GM04503 (cell line): ENCODE measurements at places on chromosomes 2 and 18.
A peak's percentile ranks its signal among the peaks of the same experiment; 100 is the strongest.

- no peak for DNase-seq
Observed at GRCh38 chr2:10480359-10480949, 32.3 kb upstream of the ODC1 start.

- no peak for DNase-seq
Observed at GRCh38 chr2:83565626-83566025, 893.5 kb downstream of the SUCLG1 start.

- no peak for DNase-seq
Observed at GRCh38 chr2:108833219-108833618, 46.6 kb downstream of the CCDC138 start.

DNA sequence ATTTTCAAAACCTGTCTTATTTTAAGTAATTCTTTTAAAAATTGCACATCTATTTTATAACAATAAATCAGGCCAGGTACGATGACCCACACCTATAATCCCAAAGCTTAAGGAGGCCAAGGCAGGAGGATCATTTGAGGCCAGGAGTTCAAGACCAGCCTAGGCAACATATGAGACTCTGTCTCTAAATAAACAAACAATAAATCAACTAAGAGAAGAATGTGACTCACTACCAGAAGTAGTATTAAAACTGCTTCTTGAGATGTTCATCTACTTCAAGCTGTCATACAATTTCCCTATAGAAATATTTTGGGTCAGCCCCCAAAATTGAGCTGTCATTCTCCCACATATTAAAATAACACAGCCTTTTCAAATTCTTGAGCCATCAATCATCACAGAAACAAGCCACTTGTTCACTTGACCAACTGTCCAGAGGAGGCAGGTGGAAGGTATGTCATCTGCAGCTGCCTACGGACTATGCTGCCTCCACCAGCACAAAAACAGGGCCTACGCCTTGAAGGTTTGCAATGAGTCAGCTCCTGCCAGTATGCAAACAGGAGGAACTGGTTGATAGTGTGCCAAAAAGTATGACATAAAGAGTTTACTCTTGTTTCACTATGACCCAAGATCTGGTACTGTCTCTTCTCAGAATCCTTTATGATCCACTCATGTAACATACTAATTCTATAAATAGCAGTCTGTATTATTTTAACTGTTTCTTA lies 33.6 kb downstream of the KIDINS220 start:
- peak; percentile 27 for DNase-seq

DNA sequence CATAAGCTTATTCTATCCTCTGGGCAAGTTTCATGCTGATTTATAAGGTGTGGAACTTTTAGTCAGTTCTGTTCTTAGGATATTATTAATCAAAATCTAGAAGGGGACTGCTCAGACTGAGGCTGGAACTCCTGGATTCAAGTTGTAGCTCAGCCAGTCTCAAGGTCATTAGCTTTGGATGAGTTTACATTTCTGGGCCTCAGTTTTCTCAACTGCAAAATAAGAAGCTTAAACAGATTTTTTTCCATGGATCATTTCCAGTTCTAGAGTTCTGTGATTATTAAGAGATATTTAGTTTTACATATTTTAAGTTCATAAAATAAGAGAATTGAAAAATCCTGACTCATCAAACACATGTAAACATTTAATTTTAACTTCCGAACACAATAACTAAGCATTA lies 442.5 kb upstream of the PKDCC start:
- no peak for DNase-seq

DNA sequence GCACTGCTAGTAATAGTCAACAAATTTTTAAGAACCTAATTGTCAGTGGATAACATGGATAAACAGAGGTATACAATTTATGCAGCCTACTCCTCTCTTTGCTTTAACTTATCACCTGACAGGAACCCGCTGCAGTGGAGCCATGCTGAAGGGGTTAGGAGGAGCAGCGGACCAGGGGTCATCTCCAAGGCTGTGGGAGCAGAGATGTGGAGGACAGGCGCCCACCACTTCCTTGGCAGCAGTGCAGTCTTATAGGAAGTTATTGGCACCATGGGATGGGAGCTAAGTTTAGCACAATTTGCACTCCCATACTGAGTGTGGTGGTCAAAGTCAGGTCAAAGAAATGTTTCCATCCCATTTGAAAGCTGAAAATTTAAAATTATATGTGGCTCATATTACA lies 35.6 kb downstream of the HDLBP start:
- no peak for DNase-seq

DNA sequence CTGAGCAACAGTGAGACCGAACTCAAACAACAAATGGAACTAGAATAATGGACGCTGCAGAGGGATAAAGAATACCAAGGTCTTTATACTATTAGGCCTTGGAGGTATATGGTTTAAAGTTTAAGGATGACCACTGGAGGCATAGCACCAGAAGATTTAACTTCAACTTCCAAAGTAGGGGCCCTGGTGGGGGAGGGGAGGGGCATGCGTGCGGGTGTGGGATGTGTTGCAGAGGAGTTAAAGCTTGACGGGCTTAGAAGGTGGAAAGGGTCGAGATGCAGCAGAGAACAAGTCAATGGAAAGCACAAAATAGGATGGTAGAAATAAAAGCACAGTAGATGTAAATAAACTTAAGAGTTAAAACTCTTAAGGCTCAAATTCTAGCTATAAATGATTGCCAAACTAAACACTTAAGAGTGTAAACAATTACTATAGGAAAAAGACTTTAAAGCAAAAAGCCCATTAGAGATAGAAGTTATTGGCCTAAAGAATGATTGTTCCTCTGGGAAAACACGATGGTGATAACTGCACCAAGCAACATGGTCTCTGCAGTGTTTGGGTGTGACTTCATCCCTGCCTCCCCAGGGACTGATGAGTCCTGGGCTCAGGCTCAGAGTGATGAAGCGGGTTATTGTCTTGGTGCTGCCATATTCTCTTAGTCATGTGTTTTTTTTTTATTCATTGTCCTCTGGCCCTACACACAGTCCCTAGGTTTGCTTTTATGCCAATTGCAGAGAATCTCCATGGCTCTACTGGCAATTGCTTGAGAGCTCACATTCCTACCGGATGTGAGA lies 13.0 kb downstream of the RRM2 start:
- DNase-seq: no peak

DNA sequence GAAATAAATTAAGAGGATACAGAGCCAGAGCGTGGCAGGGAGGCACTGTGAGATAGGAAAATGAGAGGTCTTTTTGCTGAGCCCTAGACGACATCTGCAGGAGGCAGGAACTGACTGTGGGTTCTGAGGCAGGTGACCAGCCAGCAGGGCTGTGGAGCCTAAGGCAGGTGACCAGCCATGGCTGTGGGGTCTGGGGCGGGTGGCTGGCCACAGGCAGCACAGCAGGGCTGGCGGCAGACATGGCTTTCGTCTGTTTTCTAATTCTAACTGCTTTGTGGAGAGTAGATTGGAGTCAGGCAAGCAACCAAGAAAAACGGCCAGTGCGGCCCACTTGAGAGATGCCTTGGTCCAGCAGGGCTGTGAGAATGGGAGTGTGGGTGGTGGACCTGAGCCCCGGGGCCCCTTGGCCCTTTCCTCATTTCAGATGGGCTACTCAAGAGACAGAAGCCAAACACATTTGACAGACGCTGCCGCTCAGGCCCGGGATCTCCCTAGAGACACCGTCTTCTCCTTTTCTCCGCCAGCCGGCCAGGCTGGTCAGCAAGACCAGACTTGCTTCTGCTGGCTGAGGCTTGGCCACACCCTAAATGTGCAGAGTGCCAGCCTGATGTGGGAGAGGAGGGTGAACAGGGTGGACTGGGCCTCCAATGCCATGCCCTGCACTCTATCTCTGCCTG lies 19.7 kb upstream of the GNAL start:
- no peak for DNase-seq

DNA sequence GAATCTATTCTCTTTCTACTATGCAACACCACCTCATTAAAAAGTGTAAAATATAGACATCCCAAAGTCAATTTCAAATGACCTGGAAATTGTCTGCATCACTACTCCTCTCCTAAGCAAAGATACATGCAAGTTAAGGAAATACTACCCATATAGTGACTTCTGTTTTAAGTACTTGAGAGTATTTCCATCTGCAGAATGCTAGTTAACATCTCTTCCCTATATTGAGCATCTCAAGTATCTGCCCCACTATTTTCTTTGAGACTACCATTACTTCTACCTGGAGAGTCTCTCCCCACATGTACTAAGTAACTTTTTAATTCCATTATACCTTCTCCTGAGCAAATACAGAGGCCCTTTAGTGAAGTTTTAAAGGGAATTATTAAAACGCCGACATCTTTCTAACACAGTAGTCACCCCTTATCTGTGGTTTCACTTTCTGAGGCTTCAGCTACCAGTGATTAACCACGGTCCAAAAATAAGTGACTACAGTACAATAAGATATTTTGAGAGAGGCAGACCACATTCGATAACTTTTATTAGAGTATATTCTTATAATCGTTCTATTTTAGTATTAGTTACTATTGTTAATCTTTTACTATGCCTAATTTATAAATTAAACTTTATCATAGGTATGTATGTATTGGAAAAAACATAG lies 21.8 kb downstream of the CWC22 start:
- no peak for DNase-seq

DNA sequence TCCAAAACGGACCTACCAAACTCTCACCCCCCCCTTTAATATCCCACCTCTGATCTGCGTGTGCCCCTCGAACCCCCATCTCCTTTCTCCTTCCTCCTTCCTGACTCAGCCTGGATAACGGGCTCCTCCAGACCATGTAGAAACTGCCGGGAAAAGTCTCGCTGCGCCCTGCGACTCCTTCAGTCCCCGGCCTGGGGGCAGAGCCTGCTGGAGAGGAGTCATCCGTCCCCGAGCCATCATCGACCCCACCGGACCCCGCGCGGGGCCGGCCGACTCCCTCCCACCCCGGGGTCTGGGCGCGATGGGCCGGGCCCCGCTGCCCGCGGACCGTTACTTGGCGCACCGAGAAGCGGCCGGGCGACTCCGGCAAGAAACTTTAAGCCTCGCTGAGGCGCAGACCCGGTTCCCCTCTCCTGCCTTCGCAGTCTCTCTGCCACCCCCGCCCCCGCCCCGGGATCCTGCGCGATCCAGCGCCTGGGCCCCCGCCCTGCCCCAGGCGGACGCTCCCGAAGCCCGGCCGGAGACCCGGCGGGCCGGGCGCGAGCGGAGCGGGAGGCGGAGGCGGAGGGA lies 3.4 kb downstream of the ZEB2 start:
- DNase-seq: no peak

DNA sequence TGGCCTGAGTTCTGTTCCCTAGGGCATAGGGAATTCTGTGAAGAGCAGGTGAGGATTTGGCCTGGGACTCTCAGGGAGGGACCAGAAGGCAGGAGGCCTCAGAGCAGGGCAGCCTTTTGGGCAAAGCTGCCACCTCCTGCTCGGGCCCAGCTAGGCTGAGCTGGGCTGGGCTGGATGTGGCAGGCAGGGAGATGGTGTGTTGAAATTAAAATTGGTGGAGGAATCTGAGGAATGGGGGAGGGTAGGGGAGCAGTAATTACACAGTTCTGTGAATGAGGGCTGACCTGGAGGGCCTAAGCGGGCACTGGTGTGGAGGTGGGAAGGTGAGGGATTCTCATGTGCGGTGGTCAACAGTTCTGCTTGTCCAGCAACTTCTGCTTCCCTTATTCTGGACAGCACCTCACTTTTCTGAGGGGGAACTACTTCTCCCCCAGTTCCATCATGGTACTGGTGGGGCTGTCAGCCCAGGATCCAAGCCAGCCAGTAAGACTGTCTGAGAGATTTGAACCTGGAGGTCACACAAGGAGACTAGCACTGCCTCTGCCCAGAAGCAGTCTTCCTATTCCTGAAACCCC lies 22.0 kb upstream of the ASPRV1 start:
- DNase-seq: no peak

DNA sequence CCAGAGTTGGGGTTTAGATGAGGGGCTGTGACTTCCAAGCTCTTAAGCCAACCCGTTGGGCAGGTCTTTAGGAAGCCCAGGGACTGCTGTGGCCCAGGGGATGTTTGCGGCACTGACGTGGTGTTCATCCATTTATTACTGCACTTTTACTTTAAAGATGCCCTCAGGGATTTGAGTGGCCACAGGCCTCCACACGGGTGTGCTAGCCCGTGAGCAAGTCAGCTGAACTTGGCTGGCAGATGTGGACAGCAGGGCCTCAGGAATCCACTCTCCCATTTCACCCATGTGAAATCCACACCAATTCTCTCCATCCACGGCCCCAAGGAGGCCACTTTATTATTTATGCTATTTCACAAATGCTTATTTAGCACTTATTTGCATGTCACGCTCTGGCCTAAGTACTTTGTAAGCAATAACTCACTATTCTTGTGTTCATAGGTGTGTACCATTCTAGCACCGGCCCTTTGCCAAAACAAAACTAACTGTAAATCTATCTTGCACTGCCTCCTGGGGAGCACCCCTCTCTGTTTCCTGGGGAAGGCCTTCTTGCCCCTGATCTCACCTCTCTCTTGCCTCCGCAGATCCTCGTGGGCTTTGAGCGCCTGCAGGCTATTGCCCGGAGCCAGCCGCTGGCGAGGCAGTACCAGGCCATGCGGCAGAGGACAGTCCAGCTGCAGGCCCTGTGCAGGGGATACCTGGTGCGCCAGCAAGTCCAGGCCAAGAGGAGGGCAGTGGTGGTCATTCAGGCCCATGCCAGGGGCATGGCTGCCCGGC lies 39.1 kb upstream of the GPR17 start:
- no peak for DNase-seq

GRCh38 chr2:174442546-174443510 lies 44.0 kb downstream of the GPR155 start:
- DNase-seq: peak; percentile 70

DNA sequence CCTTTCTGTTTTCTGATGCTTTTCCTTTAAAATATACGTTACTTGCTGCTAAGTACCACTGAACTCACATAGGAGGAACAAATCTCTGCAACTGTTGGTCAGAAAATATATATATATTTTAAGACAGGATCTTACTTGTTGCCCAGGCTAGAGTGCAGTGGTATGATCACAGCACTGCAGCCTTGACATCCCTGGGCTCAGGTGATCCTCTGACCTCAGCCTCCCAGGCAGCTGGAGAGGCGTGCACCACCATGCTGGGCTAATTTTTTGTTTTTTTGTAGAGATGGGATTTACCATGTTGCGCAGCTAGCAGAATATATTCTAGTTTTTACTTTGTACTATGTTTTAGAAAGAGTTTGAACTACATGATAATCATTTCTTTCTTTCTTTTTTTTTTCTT lies 51.5 kb downstream of the EHBP1 start:
- no peak for DNase-seq

DNA sequence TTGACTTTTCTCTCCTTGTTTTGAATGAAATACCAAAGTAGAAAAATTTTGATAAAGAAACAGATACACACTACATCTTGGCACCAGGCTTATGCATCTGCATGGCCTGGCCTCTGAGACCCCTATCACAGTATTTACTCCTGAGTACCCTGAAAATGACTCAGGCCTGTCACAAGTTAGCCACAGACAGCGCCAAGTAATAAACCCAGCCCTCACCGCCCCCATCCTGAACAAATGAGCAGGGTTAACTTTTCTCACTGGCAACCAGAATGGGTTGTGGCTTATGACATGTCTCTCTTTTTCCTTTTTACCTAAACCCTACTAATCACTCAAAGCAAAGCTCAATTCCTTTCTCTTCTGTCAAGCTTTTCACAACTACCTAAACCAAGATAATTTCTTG lies 35.3 kb downstream of the SPRED2 start:
- DNase-seq: no peak
